ENCODE measurements at places on chromosomes 4 and X.

GRCh38 chrX:149472625-149473024 lies 32.5 kb downstream of the IDS start:
- DNase-seq, result no peak

- no peak for DNase-seq
Measured at GRCh38 chr4:158622251-158622650, 49.4 kb downstream of the C4orf46 start.

- no peak for DNase-seq
Measured at GRCh38 chr4:128832243-128832625, 22.7 kb downstream of the JADE1 start.

GRCh38 chr4:4888695-4889094 lies 29.2 kb downstream of the MSX1 start:
- no peak for DNase-seq

GRCh38 chr4:4440333-4441061 lies 53.6 kb downstream of the NSG1 start:
- DNase-seq, result no peak

DNA sequence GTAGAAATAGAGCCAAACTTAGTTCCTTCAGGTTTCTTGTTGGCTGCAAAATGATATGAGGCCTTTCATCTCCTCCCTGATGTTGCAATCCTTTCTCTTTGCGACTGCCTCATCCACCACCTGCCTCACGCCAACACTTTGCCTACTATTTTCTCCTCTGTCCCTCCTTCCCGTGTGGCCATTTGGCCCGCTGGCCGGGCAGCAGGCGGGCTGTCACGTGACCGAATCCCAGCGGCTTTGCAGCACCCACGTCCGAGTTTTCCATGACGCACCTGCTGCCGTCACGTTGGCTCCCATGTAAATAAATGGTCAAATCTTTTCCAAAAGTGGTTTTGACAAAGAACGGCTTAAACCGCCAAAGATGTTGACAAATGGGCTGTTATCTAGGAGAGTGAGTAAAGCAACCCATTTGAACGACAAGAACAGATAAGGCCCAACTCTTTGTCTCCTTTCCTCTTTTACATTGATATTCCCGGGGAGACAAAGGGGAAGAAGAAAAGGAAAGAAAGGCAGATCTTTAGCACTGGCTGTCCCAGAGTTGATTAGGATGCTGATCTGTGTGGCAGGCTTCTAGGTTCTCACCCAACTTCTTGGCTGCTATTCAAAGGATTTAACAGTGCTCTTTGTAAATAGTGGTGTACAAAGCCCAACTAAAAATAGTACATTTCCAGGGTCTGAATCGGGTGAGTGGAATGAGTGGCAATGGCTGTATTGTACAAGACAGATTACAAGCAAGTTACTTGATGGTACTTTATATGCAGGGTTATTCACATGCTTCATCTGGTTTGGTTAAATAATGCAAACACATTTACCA lies 174.2 kb upstream of the JADE1 start:
- DNase-seq, result no peak

DNA sequence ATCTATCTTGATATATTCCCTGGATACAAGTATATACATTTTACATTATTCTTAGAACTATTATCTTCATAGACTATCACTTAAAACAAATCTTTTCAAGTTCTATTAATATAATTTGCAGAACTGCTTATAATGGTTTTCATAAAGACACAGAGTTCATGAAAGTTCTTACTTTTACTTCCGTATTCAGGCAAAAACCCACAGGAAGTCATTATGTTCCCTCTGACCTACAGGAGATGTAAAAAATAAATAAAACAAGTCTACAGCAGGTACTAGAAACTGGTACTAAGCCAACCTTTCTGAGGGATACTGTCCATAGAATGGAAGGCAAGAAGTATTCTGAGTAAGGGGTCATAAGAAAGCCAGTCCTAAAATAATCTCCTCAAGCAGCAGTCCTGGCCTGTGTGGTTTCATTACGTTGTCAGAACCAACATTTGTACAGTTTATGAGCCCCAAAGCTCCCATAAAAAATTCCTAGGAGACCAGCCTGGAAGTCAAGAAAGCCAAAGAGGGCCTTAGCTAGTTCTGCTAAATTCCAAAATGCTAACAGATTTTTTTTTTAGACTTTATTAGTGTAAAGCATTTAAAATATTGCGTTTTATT lies 68.6 kb downstream of the CAMK2D start:
- DNase-seq, result peak; percentile 27

DNA sequence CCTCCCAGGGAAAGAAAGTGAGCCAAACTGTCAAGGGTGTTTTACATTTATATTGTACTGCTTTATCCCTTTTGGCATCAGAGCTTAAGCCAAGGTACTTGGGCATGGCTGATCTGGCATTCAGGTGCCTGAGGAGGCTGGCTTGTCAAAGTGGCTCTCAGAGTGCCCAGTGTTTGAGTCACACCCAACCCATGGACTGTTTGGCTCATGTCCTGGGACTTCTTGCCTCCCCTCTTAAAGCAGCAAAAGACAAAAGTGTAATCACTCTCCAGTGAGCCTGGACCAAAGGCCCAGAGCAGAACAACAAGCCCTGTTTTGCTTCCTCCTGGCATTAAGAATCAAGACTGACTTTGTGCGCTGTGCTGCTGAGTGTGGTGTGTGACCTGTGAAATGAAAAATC lies 311.7 kb upstream of the TAPT1 start:
- DNase-seq, result no peak

DNA sequence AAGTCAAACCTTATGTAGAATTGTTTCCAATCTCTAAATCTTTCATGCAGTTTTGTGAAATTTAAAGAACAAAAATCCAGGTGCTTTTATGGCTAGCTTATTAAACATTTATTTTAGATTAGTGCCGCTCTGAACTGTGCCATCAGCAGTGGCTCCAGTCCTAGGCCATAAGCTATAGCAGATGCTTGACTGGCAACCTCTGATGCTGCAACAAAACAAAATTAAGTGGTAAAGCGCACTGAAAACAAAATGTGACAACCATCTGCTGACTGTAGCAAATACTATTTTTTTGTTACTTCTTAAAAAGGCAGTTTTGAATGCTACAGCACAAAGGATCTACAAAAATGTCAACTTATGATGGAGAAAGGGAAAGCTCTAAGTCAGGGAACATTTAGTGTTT lies 237.4 kb downstream of the DCLK2 start:
- no peak for DNase-seq

GRCh38 chrX:137855490-137855889 lies 289.6 kb downstream of the ZIC3 start:
- DNase-seq, result no peak

- DNase-seq, result no peak
Measured at GRCh38 chr4:84403656-84404055, 95.4 kb downstream of the NKX6-1 start.
